Activated CD4-positive, alpha-beta T cell treated with anti-CD3 and anti-CD28 coated beads, Interleukin-2, amount 10 ng/mL, durations not matched to agents 7 days and 5 days (primary cell): ENCODE measurements at places on chromosomes 12 and 14.

DNA sequence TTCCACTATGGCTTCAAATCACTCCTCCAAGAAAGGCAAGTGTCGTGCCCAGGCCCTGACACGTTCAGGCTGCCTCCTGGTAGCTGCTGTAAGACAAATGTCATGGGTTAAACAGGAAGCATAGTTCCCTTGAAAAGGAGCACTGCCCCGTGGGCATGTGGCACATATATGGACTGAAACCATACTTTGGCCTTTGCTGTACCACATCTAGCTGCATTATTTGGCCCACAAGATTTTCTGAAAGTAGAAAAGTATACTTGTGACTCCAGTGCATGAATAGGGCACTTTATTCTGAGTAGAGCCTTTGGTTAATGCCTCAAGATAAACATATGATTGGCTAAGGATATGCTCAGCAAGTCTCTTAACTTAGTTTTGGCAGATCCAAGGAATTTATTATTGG lies 218.7 kb upstream of the EGLN3 start:
- H3K27ac ChIP-seq: no peak overlapping the region
- peaks cover 8% of the 10 kb centered on the region for H3K4me1 ChIP-seq
- no peak overlapping the region for H3K4me3 ChIP-seq

DNA sequence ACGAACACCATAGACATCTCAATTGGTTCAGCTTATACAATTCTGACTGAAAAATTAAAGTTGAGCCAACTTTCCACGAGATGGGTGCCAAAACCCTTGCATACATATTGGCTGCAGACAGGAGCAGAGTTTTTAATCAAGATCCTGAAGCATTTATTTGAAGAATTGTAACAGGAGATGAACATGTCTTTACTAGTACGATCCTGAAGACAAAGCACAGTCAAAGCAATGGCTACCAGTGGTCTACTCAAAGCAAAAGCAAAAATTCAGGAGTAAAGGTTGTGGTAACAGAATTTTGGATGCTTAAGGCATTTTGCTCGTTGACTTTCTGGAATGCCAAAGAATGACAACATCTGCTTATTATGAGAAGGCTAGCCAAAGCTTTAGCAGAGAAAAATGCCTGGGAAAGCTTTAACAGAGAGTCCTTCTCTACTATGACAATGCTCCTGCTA lies 20.7 kb downstream of the ZDHHC17 start:
- no peak overlapping the region for H3K4me3 ChIP-seq
- H3K27me3 ChIP-seq: no peaks in the 10 kb centered on the region
- H3K27ac ChIP-seq: no peak overlapping the region
- DNase-seq: no peak
- H3K4me1 ChIP-seq: peaks cover 3% of the 10 kb centered on the region

DNA sequence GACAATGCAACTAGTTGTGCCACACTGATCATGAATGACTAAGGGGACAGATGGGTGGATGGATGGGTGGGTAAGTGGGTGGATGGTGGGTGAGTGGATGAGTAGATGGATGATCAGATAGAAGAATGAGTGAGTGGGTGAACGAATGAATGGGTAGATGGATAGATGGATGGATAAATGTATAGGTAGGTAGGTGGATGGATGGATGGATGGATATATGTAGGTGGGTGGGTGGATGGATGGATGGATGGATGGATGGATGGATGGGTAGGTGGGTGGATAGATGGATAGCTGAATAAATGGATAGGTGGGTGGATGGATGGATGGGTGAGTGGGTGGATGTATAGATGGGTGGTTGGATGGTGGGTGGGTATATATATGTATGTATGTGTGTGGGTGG lies 348.8 kb upstream of the FKBP4 start:
- DNase-seq: no peak
- H3K36me3 ChIP-seq: no peaks in the 10 kb centered on the region
- H3K4me3 ChIP-seq: no peak overlapping the region
- H3K27ac ChIP-seq: no peak overlapping the region
- no peaks in the 10 kb centered on the region for H3K4me1 ChIP-seq

GRCh38 chr12:25817166-25817565 lies 141.3 kb upstream of the RASSF8 start:
- no peak for DNase-seq
- no peak overlapping the region for H3K27ac ChIP-seq
- no peaks in the 10 kb centered on the region for H3K4me1 ChIP-seq
- no peaks in the 10 kb centered on the region for H3K36me3 ChIP-seq
- no peak overlapping the region for H3K4me3 ChIP-seq
- no peaks in the 10 kb centered on the region for H3K27me3 ChIP-seq

DNA sequence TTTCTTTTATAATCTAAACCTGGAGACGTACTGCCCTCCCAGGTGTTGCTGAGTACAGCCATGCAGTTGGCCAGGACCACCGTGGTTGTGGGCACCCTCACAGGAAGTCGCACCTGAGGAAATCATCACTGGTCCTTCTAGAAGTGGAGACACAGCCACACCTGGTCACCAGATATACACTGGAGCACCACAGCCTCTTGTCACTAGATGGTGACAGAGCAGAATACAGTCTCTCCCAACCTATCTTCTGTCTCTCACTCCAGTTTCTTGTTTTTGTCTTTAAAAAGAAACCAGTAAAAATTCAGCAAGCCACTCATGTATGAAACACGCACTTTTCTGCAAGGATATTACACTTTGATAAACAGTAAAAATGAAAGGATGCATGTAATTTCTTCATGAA lies 43.1 kb upstream of the GPHB5 start:
- peaks cover 21% of the 10 kb centered on the region for H3K27me3 ChIP-seq
- H3K36me3 ChIP-seq: no peaks in the 10 kb centered on the region
- no peak overlapping the region for H3K27ac ChIP-seq
